Activated CD8-positive, alpha-beta memory T cell treated with anti-CD3 and anti-CD28 coated beads, Interleukin-2, amount 10 ng/mL, durations not matched to agents 7 days and 5 days (primary cell): ENCODE measurements at places on chromosomes 4 and X. TPM values are rescaled to one million over a fixed set of nuclear protein-coding genes. Genes with fewer than 3 reads are reported as not detected.

DIPK2B gene
- total RNA-seq, result not detected

SMIM10L2A gene
- 0.82 TPM for total RNA-seq

F9 gene
- total RNA-seq, result not detected

PSAPL1 gene
- not detected for total RNA-seq

TEX13C gene
- not detected for total RNA-seq

POU3F4 gene
- total RNA-seq, result not detected

SPANXD gene
- not detected for total RNA-seq

GRCh38 chr4:77196866-77197265 lies 39.9 kb downstream of the CCNG2 start:
- DNase-seq, result no peak

DNA sequence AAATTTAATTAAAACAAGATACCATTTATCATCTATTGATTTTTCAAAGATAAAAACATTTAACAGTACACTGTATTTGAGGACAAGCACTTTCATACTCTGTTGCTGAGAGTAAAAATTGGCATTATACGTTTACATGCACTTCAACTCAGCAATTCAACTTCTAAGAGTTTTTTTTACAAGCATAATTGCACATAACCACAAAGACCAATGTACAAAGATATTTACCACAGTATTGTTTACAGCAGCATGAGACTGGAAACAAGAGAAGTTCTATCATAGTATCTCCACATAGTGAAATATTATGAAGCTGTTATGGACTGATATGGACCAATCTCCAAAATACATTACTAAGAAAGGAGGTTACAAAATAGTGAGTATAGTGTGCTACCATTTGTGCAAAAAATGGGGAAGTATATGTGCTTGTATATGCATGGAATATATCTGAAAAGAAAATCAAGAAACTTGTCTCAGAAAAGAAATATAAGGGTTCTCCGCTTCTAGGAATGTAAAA lies 10.9 kb downstream of the GAB3 start:
- DNase-seq, result no peak

DNA sequence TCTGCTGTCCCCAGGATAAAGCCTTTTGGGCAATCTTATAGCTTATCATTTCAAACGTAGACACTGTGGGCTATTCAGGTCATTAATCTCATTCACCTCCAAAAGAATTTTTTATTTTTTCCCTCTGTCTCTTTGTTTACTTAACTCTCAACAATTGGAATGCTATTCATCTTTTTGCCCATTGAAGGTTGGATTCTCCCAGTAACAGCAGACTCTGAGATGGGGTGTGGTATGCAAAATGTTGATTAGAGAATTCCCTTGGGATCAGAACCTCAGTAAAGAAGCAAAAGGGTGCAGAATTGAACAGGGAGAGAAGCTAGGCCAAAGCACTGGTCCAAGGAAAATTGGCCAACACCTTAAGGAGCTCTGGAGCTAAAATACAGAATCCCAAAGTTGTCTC lies 60.4 kb downstream of the CAMK2D start:
- no peak for DNase-seq

GRCh38 chrX:43269201-43269600 lies 386.9 kb upstream of the MAOA start:
- no peak for DNase-seq

GRCh38 chrX:109199726-109200125 lies 282.2 kb downstream of the GUCY2F start:
- no peak for DNase-seq

- peak; percentile 67 for DNase-seq
Measured at GRCh38 chr4:184648313-184649025, 778 bp downstream of the CASP3 start.

DNA sequence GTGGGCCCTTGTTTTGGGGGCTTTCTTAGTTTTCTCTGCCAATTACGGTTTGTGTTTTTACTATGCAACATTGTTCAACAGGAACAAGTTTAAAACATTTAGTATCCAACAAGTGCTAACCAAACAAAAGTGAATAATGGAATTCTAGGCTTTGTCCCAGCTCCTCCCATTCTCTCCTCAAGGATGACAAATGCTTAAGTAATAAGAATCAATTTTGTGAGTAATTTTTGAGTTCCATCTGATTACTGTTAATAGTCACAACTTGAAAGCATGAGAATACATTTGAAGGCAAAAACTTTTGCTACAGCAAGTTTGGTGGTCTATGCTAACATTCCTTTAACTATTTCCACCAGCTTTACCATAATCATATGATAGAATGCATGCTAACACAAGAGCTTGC lies 78.1 kb upstream of the HPGD start:
- DNase-seq, result no peak

DNA sequence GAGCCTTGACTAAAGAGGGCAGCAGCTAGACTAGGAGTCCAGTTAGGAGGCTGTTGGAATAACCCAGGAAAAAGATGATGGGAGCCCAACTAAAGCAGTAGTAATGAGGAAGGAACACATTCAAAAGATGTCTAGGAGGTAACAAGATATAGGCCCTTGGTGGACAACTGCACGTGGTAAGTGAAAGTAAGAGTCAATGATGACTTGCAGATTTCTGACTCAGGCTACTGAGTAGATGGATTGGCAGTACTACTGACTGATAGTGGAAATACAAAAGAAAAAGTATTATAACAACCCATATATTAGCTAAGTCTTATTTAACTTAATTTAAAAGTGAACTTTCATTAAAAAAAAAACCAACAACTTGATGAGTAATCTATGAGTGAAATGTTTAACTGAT lies 74.0 kb downstream of the PAK3 start:
- DNase-seq, result no peak

DNA sequence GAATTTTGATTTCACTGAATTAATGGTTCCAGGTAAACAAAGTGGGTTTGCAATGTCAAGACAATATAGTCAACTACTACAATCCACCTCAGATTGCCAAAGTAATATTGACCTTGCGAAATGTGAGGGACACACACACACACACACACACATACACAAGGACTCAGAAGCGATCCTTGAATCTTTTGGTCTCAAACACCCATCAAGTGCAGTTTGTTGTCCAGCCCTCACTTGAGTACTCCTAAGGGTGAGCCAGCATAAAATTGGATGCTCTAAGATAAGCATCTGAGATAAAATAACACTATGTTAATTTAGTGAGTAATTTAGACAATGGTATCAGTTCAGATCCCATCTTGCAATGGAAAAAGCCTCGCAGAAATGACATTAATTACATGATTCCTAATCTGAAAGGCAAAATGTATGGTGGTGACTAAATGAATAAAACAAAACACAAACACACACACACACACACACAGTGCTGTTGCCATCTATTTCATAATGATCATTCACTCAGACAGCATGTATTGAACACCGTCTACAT lies 102.5 kb downstream of the RASL11B start:
- no peak for DNase-seq

DNA sequence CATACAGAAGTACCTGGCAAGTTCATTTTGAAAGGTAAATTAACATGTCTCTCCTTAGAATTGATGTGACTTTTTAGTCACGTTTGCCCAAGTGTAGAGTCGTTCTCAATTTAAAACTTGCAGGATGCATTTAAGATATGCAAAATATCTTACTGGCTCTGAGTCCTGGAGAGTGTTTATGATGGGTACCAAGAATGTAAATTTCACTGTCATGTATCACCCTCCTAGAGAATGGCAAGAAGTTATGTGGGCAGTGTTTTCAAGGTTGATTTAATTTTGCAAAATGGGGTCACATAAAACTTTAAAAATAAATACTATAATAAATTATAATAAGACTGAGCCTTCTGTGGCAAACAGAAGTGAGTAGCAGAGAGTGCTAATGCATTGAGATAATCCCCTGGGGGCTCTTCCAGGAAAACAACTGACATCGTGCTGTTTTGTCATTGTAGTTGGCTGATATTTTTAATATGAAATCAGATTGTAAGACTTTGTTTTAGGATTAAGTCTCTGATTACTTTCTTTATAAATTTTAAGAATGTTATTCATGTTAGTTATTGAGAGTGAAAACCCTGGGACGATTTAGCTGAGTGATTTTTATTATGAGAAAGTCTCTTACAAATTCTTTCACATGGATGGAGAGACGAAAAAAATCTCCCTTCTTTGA lies 103.0 kb downstream of the AFF1 start:
- no peak for DNase-seq

DNA sequence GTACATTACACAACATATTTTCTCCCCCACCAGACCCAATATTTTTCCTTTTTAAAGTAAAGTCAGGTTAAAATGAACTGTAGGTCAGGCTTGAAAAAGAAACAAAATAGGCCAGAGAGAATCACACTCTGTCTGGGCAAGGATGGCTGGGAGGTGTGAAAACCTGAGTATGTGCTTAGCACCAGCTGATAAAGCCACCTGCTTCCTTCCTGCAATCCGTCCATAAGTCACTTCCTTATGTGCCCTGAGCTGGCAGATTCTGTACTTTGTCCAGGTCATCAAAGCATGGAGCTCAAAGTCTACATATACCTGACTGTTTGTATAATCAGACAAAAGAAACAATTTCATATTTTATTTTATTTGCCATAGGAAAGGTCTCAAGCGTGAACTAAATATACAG lies 37.7 kb downstream of the ANTXR2 start:
- peak; percentile 59 for DNase-seq

GRCh38 chr4:15343000-15343399 lies 84.8 kb upstream of the C1QTNF7 start:
- DNase-seq, result no peak

DNA sequence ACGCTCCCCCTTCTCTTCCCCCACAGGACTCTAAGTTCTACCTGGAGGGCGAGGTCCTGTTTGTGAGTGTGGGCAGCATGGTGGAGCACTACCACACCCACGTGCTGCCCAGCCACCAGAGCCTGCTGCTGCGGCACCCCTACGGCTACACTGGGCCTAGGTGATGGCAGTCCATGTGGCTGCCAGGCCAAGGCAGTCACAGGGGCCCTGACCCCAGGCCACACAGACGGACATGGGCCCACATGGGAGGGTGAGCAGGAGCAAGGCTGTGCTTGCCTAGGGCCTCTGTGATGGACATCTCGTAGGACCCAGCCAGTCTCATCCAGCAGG lies 10.0 kb upstream of the ADD1 start:
- DNase-seq, result peak; percentile 39

DNA sequence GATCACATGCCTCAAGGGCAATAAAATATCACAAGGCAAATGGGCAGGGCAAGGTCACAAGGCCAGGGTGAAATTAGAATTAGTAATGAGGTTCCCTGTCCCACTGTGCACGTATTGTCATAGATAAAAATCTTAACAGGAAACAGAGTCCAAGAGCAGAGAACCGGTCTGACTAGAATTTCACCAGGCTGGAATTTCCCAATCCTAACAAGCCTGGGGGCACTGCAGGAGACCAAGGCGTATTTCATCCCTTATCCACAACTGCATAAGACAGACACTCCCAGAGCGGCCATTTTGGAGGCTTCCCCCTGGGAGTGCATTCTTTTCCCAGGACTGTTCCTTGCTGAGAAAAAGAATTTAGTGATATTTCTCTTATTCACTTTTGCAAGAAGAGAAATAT lies 25.9 kb upstream of the PRDM5 start:
- no peak for DNase-seq

DNA sequence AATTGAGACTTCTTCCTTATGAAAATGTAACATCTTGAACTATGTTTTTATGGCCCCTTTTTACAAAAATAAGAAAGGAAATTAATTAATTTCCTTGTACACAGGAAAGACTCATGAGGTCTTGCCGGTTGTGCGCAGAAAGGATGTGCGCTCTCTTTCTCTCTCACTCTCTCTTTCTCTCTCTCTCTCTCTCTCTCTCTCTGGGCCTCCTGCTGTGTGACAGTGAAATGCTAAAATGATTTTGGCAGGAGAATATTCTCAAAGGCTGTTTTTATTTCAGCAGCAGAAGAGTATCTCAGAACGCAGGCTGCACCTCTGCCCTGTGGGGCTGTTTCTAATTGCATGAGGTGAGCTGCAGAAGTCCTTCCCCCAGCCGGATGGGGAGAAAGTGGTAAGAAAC lies 349.0 kb downstream of the MID1IP1 start:
- DNase-seq, result no peak

DNA sequence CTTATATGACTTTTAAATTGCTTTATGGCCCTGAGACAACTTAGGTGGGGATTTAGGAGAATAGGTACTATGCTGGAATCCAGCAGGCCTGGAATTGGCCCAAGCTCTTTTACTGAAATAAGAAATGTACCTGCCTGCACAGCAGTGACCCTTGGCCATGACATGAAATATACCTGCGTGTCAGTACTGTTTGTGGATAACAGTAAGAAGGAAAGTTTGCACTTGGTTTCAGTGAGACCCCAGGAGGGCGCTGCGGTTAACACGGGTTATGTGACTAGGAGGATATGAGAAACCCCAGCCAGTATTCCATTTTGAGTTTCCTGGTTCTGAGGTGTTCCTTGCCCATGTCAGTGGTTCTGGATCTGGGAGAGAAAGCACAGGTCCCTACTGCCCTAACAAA lies 5.3 kb downstream of the MTM1 start:
- peak; percentile 89 for DNase-seq

DNA sequence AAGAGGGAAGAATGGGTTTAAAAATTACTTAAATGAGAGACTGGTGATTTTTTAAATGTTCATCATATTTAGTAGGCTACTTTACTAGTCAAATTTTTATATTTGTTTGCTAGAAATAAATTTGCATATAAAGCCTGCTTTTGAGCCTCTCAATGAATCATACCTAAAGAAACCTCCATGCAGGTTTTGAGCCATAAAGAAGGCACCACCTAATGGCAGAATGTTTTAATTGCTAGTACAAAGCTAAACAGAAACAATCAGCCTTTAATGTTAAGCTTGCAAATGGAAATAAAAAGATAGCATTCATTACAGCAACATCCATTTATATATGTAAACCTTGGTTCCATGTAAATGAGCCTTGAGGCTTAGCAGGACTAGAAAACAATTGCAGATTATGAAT lies 989.7 kb downstream of the CCSER1 start:
- no peak for DNase-seq

DNA sequence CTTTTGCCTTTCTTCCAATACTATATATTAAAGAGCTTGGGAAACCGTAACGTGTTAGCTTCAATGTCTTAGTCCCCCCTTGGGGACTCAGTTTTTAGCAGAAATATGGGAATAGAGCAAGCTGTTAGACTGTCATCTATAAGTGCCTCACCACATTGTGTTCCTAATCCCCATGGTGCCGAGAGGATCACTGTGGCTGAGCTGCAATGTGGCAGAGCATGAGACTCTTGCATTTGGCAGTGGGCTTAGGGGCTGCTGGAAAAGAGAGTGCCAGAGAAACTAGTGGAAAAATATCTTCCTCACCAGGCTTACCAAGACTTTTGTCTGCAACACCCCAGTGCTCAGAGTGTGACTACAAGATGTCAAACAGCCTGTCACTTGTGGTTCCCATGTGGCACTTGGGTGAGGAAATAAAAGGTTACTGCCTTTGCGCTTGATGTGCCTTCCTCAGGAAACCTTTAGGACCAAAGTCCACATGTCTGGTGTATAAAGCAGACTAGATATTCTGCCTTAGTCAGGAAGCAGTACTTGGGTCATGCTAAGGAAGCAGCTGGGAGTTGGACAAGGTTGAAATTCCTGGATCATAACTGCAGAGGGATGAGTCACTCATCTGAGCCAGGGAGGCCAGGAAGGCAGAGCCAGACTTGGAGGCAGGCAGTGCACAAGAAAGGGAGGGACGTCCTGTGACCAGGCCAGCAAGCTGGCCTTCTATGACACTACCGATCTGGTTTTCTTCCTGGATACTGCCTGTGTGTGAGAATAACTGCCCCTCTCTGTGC lies 9.7 kb upstream of the MAGEA4 start:
- DNase-seq, result no peak
